ENCODE measurements at places on chromosomes 5 and 9.

DNA sequence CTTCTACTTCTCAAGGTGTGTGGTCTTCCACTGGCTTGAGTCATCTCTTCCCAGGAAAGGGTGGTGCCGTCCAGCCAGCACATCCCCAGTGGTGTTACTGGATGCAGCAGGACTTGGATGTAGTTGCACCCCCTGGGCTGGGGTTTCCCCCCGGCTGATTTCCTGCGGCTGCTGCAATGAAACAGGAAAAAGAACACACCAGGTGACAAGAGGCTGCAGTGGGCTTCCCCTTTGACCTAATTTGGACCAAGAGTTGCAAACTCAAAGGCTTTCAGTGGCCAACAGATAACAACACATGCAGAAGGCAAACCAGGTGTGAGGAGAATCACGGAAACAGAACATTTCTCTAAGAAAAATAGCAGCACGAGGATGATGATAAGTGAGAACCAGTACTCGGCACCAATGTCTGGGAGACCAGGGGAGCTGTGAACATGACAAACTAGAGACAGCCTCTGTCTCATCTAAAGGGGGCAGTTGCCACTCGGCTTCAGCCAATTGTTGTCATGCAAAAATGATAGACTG, 83.7 kb downstream of the PDE6A start:
- peak; percentile 42 for DNase-seq

GRCh38 chr9:134375430-134376385, 49.5 kb downstream of the RXRA start:
- DNase-seq = peak; percentile 66

- DNase-seq = no peak
Observed at GRCh38 chr5:38905516-38905915, 59.7 kb downstream of the OSMR start.

DNA sequence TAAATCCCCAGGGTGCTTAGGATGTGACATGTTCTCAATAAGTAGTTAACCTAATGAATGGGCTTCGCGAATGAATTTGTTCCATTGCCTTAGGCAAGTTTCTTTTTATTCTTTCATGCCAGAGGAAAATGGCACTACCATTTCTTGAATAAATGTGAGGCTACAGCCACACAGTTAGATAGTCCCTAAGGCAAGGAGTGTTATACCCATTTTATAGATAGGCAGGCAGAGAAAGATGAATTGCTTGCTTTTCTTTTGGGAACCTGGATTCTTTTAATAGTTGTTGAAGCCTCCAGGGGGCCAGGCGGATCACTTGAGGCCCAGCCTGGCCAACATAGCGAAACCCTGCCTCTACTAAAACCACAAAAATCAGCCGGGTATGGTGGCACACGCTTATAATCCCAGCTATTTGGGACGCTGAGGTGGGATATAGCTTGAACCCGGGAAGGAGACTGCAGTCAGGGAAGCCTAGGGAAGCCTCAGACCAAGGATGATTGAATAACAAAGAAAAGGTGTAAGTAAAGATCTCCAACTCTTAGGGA, 943 bp downstream of the NOP16 start:
- DNase-seq = no peak

DNA sequence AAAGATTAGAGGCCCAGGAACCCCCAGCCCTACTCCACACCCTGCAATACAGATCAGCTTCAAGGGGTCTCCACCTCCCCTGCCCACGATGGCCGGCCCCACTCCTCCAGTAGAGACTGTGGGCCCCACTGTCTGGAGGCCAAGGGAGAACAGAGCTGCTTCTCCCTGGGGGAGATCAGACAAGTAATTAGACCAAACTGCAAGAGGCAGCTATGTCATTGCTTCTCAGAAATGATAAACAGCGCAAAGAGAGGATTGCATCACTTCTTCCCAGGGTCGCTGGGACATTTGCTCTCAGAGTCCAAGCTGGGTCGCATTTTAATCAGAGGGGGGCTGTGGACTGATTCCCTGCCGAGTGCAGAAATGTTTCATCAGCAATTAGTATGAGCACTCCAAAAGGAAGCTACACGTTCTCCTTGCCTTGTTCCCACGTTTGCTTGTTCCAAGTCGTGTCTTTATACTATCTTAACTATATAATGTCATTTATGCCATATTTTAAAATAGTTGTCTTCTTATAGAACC, 59.9 kb downstream of the ROPN1L start:
- no peak for DNase-seq

DNA sequence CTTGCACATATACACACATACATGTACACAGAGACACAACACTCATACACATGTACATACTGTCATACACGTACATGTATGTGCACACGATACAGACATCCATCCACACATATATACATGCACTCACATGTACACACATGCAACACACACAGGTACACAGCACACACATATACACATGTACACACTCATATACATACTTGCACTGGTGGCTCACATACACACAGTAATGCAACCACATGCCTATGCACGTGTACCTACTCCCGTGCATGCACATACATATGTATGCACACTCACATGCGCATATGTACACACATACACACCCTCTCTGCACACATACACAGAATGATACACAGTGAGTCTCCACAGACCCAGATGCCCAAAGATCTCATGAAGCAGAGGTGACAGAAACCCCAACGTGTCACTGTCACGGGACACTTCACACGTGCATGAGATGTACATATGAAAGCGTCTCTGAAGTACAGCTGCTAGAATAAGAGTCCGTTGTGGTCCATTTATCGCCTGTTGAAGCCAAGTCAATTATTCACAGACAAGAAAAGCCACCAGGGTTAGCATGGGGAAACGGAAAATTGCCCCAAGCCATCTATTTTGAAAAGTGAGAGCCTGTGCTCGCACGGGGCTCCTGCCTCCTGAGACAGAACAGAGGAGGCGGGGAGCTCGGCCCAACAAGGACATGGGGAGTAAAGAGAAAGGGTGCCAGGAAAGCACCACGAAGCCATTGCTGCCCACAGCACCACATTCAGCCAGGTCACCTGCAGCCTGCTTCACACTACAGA, 24.9 kb downstream of the LPCAT1 start:
- DNase-seq = no peak

DNA sequence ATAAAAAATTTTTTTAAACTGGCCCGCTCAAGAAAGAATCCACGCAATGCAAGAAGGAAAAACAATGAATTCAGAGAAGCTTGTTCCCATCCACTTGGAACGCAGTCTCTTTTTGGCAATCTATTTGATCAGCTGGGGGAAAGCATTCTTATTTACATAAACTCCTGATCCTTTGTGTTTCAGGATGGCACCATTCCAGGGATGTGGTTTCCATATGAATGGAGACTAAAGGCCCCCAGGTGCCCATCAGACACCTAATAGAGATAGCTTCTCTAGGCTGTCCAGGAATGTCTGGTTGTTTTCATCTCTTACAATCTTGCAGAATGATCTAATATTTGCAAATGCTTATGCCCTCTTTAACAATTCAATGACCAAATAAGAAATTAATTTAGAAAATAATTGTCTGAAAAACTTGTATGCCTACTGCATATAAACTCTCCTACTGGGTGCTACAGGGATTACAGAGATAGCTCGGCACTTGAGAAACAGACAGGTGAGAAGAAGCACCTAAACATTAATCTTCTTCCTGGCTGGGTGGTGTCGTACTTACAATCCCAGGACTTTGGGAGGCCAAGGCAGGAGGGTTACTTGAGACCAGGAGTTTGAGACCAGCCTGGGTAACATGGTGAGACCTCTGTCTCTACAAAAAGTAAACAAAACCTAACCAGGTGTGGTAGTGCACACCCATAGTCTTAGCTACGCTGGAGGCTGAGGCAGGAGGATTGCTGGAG, 3.0 kb upstream of the RASGRF2 start:
- DNase-seq = peak; percentile 23

DNA sequence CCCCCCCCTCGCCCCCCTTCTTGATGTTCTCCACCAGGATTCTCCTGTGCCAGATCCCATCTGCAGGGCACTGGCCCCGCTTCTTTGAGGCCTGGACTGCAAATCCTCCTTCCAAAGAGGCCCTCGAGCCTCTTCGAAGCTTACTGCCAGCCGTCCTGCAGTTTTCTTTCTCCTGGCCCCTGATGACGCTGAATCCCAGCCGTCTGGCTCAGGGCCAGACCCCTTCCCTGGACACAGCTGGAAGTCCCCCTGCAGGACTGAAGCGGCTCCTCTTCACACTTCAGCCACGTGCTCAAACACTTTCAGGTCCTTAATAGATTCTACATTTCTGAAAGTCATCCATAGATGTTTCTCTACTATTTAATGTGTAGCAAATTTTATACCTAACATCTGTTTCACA, 121.5 kb downstream of the EHMT1 start:
- peak; percentile 55 for DNase-seq

DNA sequence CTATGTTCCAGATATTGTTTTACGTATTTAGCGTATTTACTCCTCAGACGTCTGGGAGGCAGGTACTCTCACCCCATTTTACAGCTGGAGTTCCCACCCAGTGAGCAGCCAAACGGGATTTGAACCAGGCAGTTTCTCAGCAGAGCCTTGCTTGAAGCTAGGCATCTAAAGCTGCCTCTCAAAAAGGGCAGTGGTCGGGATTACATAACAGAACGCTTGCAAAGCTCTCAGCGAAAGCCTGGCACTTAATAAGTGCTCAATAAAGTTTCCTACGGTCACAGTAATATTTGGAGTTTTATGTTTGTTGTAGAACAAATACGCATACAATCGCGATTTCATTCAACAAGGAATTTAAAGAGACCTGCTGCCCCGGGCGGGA, 286 bp upstream of the BSPRY start:
- DNase-seq = no peak

- no peak for DNase-seq
Observed at GRCh38 chr5:120255214-120255613, 208.9 kb upstream of the PRR16 start.

GRCh38 chr9:5042661-5043178, 57.6 kb downstream of the JAK2 start:
- DNase-seq = peak; percentile 26

- DNase-seq = no peak
Observed at GRCh38 chr9:1253064-1253979, 203.2 kb downstream of the DMRT2 start.

GRCh38 chr5:135204151-135204600, 170.1 kb upstream of the PITX1 start:
- DNase-seq = no peak
